ENCODE measurements at places on chromosomes 1 and 21. TPM values are rescaled to one million over a fixed set of nuclear protein-coding genes. Genes with fewer than 3 reads are reported as not detected.

DNA sequence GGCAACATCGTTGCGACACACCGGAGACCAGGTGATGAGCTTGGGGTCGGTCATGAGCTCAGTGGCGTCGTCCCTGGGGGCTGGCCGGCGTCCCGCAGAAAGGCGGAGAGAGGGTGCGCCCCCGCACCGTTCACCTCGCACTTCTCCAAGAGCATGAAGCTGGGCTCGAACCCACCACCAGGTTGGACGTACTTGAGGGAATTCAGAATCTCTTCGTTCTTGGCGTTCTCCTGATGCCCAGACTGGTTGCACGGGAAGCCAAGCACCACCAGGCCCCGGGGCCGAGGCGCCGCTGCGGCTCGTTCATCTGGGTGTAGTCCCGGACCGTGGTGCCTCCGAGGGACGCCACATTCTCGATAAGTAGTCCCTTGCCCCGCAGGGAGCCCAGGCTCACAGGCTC, 176.6 kb upstream of the ADAMTS5 start:
- DNase-seq, result peak; percentile 3

- DNase-seq, result no peak
Observed at GRCh38 chr21:45169682-45170081, 95.3 kb downstream of the ADARB1 start.

DNA sequence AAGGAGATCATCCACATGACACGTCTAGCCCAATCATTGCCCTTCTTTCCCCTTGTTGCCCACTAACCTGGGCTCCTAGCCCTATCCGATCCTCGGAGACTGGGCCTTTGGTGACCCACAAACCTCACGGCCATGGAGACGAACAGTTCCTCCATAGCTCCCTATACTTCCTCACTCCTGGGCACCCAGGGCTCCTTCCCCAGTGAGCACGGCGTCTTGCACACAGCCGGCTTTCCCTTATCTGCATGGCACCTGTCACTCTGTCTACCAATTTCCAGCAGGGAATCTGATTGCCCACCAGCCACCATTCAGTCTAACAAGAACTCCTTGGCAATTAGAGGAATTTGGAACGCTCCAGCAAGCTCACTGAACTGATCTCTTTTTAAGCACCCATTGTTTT, 3.1 kb downstream of the GNG4 start:
- DNase-seq, result no peak

GRCh38 chr1:186152620-186153239, 222.3 kb downstream of the TPR start:
- no peak for DNase-seq

- no peak for DNase-seq
Observed at GRCh38 chr1:206569556-206569955, 42.7 kb downstream of the EIF2D start.

GRCh38 chr1:66489151-66489550, 44.8 kb upstream of the SGIP1 start:
- no peak for DNase-seq

DNA sequence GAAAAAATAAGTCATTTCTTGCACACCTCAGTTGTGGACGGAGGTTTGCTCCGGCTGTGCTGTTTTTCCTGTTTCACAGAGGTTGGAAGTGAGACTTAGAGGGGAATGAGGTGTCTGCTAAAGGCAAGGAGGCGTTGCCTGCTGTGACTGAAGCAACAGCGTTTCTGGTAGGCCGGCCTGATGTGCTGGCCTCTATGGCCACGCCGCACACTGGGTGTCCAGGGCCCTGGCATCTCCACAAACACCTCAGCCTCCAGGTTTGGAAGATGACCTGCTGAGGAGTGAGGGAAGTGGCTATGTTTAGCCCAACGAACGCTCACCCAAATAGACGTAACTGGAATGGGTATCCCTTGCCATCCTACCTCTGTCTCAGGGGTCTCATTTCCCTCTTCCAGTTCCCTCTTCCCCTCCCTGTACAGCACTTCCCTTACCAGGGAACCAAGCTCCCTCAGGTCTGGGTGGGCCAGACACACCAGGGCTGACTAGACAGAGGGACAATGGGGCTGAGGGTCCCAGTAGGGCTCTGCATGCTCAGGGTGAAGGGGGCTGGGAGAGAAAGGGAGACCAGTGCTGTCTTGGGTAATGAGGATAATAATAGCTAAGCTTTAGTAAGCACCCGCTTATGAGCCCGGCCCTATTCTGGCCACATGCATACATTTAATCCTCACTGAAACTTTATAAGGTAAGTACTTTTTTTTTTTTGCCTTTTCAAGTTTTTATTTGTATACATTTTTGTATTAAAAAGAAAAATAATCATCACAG, 11.9 kb downstream of the CACNA1S start:
- no peak for DNase-seq

The TP73 gene
- 0.05 TPM for total RNA-seq

The COL16A1 gene
- total RNA-seq, result 0.57 TPM

The FAM110D gene
- total RNA-seq, result not detected

The SLC45A3 gene
- total RNA-seq, result 1.4 TPM

The GCSAML gene
- 0.37 TPM for total RNA-seq
